Right ventricle myocardium superior (tissue), 1 donor: ENCODE measurements at places on chromosomes 11 and 22. TPM values are rescaled to one million over a fixed set of nuclear protein-coding genes. Genes with fewer than 3 reads are reported as not detected.

STK33 gene
- 25.9 TPM for total RNA-seq

DYNC2H1 gene
- 2.9 TPM for total RNA-seq

APOL6 gene
- 4.7 TPM for total RNA-seq

DAGLA gene
- 4.2 TPM for total RNA-seq

SMC1B gene
- not detected for total RNA-seq

BARX2 gene
- total RNA-seq = not detected

MMP7 gene
- total RNA-seq = not detected

MOGAT2 gene
- total RNA-seq = 0.13 TPM

C1QTNF5 gene
- 15.1 TPM for total RNA-seq

ZNF280A gene
- not detected for total RNA-seq
